ENCODE measurements at places on chromosomes 4 and X.

DNA sequence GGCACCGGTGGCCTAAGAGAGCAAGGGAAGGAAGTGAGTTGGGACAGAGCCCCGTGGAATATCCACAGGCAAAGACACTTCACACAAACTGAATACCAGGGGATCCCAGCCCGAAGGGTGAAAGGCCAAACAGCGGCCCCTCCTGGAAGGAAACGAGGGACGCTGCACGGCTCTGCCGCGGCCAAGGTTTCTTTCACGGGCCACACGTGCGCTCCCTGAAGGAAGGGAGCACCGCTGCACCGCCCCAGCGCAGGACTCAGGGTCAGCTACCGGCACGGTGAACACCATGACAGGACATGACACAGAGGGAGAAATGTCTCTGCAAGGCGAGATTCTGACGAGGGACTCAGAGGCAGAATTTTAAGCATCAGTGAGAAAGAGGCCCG, 31.5 kb upstream of the GTPBP6 start:
- no peak for DNase-seq

GRCh38 chrX:150548251-150548650, 20.2 kb upstream of the MTM1 start:
- no peak for DNase-seq

DNA sequence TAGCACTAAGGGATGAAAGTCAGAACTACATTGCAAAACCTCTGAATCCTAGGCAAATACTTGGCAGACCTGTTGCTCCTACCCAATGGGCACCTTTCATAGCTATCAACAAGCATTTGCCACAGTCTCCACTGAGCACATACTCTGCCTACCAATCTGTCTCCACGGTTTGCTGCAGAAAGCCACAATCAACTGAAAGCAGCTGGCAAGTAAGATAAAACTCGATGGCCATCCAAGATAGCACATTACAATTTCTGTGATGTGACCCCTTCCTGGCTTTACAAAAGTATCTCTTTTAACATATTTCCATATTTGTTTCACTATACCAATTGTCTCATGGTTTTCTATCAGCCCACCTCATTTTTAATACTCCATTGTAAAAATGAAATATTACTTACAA, 1060.5 kb upstream of the INTU start:
- DNase-seq = no peak

DNA sequence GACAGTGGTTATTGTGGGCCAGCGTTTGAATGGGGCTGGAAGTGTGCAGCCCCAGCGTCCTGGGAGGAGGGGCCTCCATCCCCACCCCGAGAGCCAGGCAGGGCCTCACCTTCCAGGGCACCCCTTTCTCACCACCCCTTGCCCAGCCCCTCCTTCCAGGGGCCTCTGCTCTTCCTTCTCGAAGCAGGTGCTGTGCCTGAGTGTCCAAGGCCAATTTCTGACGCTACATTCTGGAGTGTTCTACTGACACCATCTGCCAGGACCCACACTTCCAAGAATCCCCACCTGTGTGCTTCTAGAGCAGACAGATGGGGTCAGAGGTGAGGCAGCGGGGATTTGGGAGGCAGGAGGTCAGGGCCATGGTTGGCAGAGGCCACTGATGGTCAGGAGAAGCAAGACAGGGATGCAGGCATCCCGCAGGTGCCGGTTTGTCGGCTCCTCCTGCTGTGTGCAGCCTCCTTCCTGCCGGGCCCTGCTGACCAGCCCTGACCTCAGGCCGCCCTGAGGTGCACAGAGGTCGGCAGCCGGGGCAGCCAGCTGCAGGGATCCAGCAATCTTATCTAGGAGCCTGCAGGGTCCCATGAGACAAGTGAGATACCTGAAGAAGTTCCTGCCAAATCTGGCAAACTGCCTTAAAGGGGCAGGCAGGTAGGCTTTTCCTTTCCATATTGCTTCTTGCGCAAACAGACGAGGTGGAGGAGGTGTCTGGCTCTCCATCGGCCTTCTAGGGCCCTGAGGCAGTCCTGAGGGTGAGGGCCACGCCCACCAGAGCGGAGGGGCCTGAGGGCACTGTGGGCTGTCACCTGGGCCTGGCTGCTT, 18.8 kb downstream of the MSANTD1 start:
- DNase-seq = no peak

- no peak for DNase-seq
Observed at GRCh38 chrX:39559229-39559628, 538.5 kb downstream of the BCOR start.

- DNase-seq = no peak
Observed at GRCh38 chr4:27442146-27442545, 581.5 kb downstream of the STIM2 start.

DNA sequence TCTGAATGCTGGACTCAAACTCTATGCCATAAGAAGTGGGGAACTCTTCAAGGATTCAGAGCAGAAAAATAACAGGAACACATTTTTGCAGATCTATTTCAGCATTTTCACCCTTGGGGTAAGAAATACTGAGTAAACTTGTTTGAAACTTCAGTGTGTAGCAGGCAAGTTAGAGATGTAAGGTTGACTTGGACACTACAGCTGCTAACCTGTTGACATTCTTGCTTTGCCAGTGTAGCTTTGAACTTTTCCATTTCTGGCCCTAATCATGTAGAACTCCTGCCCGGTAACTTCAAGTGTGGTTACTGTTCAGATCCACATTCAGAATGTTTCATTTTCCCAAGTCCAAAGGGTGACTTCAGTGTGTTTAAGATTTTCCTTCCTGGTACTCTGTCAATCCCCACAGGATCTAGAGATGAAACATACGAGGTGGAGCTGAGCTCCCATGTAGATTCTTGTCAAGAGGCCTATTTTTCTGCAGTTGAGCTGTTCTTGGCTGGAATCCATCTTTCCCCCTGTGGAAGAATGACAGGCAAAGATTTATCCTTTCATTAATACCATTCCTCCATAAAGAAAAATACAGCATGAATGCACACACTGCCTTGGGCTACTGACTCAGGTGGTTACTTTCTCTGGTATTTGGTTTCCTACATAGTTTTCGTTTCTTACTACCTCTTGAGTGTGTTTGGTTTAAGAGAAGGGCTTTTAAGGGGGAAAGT, 34.1 kb downstream of the FHDC1 start:
- DNase-seq = no peak

DNA sequence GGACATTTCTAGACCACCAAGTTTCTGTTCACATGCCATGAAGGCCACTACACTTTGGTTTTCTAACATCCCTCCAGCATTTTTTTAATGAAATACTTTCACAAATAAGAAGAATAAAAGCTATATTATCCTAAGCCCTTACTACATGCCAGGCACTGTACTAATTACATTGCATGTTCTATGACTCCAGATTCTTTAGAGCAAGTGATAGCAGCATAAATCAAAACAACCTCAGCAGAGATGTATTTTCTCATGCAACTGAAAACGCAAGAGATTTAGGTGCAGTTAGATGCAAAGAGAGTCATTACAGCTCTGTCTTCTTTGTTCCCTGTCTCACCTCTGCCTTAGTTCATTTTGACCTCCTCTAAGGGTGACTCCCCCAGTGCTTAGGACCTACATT, 230.0 kb downstream of the LDB2 start:
- DNase-seq = no peak

GRCh38 chr4:24564488-24564887, 19.9 kb downstream of the DHX15 start:
- DNase-seq = no peak

DNA sequence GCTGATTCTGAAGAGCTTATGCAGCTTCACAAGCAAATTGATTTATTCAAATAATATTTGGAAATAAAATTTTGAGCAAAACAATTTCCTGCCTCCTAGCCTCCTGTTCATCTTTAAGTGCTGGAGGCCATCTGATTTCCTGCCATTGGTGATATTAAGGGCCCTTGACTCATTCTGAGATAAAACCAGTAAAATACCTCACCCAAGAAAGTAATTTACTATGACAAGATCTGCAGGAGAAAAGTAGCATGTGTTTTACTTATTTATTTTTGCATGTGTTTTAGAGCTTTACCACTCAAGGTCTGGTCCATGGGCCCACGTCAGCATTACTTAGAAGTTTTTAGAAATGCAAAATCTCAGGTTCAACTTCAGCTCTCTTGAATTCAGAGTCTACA, 67.7 kb downstream of the DCLK2 start:
- no peak for DNase-seq

GRCh38 chrX:85544609-85545008, 165.1 kb upstream of the POF1B start:
- no peak for DNase-seq

DNA sequence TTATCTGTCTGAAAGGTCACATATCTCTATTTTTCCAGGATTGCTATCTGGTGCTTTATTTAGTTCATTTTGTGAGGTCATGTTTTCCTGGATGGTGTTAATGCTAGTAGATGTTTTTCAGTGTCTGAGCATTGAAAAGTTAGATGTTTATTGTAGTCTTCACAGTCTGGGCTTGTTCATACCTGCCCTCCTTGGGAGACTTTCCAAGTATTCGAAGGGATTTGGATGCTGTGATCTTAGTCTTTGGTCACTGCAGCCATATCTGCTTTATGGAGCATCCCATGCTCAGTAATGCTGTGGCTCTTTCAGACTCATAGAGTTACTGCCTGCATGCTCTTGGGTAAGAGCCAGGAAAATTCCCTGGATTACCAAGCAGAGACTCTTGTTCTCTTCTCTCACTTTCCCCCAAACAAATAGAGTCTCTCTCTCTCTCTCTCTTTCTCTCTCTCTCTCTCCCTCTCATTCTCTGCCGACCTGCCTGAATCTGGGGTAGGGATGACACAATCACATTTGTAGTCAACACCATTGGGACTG, 130.0 kb downstream of the AR start:
- no peak for DNase-seq

GRCh38 chr4:2076908-2077536, 17.9 kb downstream of the NAT8L start:
- no peak for DNase-seq

GRCh38 chrX:13808865-13809264, 8.0 kb downstream of the GPM6B start:
- DNase-seq = no peak

All from activated CD8-positive, alpha-beta memory T cell treated with anti-CD3 and anti-CD28 coated beads for 1 hour (primary cell).